ENCODE measurements at places on chromosomes 5 and 9.

DNA sequence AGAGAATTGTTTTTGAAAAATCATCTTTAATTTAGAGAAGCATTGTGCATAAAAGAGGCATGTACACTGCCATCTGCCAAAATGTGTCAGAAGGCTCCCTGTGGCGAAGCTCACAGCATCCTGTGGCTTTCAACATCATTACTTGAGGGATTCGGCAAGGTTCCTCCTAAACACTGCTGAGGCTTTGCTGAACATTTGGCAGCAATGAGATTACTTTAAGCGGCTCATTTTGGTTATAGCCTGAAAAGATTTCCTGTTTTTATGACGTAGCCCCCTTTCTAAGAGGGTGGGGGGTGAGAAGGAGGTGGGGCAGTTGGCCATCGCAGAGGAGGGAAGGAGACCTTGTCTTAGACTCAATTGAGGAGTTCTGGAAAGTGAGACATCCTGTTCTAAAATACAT is 469.4 kb downstream of the RASEF start:
- DNase-seq, result no peak

DNA sequence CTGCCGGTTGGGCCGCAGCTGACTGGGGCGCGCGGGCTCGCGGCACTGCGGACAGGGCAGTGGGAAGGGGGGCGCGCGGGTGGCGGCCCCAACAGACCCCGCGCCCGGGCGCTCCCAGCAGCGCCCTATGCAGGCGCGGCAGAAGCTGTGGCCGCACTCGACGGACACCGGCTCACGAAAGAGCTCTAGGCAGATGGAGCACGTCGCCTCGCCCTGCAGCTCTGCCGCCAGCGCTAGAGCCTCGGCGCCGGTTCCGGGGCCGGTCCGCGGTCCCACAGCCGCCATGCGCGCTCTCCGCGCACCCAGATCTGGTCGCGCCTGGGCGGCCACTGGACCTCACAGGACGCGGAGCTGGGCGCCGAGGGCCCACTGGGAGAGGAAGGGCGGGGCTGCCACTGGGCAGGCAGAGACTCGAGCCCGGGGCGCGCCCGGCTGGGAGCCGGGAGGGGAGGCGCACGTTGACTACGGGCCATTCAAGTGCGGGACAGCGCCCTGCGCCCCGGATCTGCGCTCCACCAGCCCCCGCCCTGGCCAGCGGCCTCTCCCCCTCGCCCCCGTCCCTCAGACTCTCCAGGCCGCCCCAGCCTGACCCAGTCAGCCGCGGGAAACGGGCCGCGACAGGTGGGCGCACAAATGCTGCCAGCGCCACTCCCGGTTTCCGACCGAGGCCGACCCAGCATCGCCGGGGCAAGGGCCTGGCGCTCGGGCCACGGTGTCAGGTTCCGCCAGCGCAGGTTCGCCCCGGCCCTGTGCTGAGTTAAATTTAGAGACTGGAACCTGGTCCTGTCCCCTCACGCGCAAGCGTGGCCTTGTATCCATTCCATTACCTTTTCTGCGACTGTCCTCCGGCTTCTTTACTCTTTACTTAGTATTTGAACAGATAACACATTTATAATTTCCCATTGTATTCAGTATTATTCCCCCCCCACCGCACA is at the start of gene TRIM7:
TRIM7 (minus strand) TSS at position 371 of the 935 bp plus-strand sequence; CDS start at position 285, 86 bp downstream.
- DNase-seq, result no peak

GRCh38 chr9:92644278-92644677 is 25.7 kb downstream of the IPPK start:
- no peak for DNase-seq

- DNase-seq, result no peak
Measured at GRCh38 chr5:72618708-72619107, 111.5 kb upstream of the ZNF366 start.

DNA sequence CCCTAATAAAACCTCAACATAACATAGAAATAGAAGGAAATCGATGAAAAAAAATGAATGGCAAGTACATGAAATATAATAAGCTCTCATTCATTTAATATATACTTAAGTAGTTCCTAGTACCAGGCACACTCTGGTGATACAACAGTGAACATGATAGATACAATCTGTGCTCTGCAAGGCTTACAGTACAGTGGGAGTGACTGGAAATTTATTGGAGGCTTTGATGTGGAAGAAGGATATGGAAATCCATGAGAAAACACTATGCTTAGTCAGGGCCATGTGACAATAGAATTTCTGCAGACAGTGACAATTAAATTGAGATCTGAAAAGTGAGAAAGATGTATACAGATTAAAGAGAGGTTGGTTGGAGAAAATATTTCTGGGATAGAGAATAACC is 32.0 kb upstream of the IL33 start:
- no peak for DNase-seq

All from vagina (tissue), 2 donors.